ENCODE measurements at places on chromosomes 5 and 9. TPM values are rescaled to one million over a fixed set of nuclear protein-coding genes. Genes with fewer than 3 reads are reported as not detected.

INSL6 gene
- total RNA-seq = not detected

PAEP gene
- total RNA-seq = 0.27 TPM

TEX48 gene
- not detected for total RNA-seq

IL5 gene
- total RNA-seq = not detected

MYORG gene
- 4.2 TPM for total RNA-seq

NR2F1-AS1 gene
- total RNA-seq = 3.8 TPM

SLC6A18 gene
- not detected for total RNA-seq

LCP2 gene
- not detected for total RNA-seq
